ENCODE measurements at places on chromosomes 16 and 17.

DNA sequence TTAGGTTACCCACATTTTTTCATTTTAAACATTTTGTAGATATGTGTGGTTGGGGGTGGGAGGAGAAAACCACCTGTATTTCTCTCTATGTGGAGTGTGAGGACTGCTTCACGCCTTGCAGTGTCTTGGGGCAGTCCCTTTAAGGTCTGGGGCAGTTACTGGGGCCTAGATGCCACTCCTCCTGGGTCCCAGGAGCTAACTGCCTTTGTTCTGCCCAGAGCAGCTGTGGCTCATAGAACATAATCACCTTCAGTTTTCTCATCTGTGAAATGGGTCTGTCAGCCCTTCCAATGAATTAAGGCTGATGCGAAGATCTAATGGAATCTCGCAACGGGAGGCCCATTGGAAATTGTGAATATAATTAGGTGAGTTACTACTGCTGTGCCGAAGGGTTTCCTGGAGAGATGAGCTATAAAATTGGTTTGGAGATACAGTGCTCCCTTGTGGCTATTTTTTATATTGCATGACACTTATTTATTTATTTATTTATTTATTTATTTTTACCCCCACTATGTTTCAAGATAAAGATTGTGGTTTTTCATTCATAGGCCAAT lies 22.9 kb downstream of the DHRS7C start:
- no peak for DNase-seq

DNA sequence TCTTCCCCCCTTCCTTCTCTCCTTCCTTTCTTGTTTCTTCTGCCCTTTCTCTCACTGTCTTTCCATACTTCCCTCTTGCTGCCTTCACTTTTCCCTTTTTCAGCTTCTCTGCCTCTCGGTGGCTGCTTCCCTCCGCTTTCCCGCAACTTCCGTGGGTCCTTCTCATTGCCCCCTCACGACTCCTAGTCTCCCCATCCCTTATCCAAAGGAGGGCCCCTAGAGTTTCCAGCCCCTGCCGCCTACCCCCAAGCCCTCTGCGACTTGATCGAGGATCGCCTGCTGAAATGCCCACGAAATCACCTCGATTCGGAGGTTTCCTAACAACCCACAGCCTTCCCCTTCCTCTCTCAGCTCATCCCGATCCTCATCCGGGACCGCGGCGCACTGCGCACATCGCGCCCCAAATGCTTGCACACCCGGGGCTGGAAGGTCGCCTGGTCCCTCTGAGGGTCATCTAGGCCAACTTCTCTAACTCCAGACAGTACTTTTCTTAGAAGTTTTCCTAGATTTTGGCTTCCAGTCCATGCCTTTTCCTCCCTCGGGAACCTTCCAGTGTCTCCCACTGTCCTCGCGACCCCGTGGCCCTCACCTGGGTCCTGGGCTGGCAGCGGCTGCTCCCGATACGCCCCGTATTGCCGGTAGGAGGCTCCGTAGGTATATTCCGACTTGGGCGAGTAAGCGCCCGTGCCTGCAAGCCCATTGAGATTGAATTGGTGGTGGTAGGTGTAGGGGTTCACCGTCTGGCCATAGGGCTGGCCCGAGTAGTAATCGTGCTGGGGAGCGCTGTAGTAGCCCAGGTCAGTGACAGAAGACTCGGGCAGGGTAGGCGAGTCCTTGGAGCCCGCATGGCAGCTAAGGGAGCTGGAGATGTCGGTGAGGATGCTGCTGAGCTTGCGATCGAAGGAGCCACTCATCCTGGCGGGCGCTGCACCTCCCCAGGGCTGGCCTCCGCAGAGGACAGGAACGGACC lies 654 bp downstream of the DLX3 start:
- no peak for DNase-seq

- no peak for DNase-seq
Observed at GRCh38 chr17:72604518-72604917, 483.7 kb downstream of the SOX9 start.

DNA sequence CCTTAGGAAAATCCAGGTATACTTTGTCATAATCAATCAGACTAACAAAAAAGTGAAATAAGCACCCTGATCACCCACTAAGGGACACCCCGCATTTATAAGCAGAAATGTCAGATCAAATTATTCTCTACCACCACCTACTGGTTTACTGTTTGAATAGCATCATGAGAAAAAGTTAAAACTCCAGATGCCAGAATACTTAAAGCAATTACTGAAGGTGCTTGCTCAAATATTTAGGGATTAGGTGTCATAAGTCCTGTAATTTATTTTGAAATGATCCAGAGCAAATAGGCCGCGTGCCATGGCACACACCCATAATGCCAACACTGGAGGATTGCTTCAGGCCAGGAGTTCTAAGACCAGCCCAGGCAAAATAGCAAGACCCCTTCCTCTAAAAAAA lies 2.3 kb downstream of the TOP2A start:
- DNase-seq, result peak; percentile 79

GRCh38 chr17:16005636-16006035 lies 6.0 kb downstream of the TTC19 start:
- DNase-seq, result no peak

DNA sequence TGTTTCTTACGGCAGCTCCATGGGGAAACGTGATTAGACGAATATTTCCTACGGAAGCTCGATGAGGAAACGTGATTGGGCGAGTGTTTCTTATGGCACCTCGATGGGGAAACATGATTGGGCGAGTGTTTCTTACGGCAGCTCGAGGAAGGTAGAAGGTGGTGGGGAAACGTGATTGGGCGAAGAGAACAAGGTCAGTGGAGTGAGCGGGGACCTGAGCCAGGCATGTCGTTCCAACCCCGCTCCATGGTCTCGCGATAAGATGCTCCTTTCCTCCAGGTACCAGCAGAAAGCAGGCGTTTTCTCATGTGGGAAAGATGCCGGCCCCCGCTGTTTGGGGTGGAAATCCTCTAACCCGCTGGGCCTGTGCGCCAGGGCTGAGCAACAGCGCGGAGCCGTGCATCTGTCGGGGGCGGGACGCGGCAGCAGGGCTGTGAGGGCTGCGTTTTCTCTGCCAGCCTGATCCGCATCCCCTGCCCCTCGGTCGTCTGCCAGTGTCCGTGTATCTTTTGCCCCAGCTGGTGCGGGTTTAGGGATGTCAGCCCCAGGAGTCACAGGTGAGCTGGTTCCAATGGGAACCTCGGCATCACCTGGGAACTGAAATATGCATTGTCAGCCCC lies 25.6 kb upstream of the DOC2B start:
- no peak for DNase-seq

- DNase-seq, result no peak
Observed at GRCh38 chr17:41695134-41695661, 6.5 kb downstream of the EIF1 start.

GRCh38 chr16:56869513-56870275 lies 4.7 kb downstream of the SLC12A3 start:
- DNase-seq, result no peak

- DNase-seq, result peak; percentile 35
Observed at GRCh38 chr16:11547118-11547916, 39.4 kb downstream of the LITAF start.

DNA sequence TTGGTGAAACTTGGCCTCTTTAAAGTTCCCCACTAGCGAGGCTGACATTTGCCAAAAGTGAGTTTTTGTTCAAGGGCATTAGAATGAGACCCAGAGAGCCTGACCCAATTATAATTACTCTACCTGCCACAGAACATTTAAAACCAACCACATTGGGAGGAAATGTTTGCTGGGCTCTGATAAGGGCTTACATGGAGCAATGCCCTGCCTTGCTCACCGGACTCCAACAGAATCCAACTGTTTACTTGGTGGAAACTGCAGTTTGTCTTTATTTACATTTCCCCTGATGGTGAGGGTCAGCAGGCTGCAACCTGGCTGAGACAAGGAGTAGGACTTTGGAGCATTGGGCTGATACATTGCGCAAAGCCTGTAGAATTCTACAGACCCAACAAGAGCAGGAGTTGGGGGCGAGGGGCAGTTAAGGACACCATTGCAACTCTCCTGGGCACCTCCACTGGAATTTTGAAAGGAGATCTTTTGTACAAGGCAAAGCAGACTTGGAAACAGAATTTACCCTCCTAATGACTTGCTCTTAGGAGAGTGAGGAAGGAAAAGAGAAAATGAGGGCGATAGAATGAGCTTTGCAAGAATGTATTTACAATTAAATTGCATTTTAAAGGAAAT lies 368.6 kb downstream of the SHISA9 start:
- DNase-seq, result no peak

DNA sequence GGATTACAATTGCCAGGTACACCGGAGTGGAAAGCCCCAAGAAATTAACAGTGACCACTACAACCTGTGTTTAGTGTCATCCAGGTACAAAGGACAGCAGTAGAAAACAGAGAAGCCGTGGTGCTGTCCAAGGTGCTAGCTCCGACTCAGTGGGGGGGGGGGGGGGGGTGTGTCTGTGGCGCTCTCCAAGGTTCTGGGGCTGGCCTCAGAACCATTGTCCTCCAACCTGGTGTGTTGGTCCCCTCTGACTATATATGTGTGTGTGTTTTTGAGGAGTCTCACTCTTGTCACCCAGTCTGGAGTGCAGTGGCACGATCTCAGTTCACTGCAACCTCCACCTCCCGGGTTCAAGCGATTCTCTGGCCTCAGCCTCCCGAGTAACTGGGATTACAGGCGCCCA lies 5.8 kb upstream of the ZNF23 start:
- DNase-seq, result no peak

DNA sequence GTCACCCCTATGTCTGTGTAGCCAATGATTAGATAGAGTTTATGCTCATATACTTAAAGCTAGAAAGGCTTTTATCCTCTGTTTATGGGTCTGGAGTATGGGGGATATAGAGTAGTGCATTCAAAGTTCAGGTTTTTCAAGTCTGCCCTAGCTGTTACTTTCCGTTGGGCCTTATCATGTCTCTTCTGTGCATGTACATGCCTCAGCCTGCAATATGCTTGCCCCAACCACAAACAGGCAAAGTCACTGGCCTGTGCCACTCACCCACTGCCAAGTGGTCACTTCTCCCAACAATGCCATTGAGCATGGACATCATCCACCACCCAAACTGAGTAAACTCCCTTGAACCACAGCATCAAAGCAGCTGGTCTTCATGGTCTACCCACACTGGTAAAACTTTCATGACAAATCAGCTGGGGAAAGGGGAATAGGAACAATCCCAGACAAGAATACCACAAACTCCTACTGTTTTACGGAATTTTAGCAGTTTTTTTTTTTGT lies 70.3 kb upstream of the C17orf78 start:
- no peak for DNase-seq

GRCh38 chr16:14400285-14400977 lies 229.6 kb downstream of the PARN start:
- DNase-seq, result no peak

GRCh38 chr17:53270936-53271335 lies 551.8 kb upstream of the KIF2B start:
- no peak for DNase-seq

GRCh38 chr16:4868535-4868934 lies 21.3 kb downstream of the UBN1 start:
- DNase-seq, result no peak

DNA sequence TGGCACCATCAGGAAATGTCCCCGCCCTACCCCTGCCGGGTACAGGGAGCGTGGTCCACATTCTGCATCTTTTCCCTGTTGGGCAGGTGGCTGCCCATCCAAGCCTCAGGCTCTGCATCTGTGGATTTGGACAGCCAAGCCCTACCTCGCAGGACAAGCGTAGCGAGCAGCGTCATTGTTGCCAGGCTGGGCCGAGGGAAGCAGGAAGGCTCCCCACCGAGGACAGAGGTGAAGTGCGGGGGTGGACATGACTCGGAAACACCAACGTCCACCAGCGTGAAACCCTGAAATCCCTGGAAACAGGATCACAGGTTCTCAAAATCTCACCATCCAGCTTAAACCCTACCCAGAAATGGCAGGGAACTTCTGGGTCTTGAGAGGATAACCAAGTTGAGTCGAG lies 73.6 kb downstream of the SOCS1 start:
- DNase-seq, result no peak
